RKO (cell line): ENCODE measurements at places on chromosomes 2 and 18.

GRCh38 chr2:101998896-101999789 lies 7.4 kb downstream of the IL1R2 start:
- no peak for DNase-seq

DNA sequence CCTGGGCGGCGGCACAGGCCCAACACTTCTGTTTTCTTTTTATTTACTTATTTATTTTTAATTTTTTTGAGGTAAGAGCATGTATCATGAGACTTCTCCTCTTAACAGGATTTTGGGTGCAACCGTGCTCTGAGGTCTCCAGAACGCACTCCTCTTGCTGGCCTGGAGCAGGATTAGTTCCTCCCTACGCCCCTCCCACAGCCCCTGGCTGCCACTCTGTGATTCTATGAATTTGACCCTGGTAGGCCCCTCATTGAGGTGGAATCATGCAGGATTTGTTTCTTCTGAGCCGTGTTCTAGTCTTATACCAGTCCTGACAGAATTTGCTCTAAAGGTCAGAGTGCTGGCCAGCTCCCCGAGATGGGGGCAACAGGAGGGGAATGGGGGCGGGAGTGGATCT lies 106.5 kb upstream of the HS6ST1 start:
- DNase-seq = no peak

DNA sequence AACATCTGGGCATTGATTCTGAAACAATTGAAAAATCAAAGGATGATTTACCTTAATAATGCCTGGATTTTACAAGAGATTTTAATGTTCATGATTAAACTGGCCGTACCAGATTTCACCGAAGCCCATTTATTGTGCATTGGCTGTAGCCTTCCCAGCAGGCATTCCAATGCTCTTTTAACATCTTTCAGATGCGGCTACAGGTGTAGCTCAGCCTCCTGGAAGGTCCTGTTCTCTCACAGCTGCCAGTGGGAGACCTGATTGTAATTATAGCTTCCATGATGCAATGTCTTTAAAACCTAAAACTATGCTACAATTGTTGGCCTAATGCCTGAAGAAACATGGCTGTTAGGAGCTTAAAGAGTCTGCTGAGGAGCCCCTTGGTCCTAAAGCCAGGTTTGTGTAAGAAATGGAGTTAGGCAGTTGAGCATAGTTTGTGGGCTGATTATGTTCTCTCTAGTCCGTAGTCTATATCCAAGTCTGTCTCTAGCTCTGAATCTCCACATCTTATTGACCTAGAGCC lies 147.4 kb downstream of the CERS6 start:
- DNase-seq = no peak

GRCh38 chr18:39058386-39059000 lies 1492.9 kb upstream of the CELF4 start:
- no peak for DNase-seq

DNA sequence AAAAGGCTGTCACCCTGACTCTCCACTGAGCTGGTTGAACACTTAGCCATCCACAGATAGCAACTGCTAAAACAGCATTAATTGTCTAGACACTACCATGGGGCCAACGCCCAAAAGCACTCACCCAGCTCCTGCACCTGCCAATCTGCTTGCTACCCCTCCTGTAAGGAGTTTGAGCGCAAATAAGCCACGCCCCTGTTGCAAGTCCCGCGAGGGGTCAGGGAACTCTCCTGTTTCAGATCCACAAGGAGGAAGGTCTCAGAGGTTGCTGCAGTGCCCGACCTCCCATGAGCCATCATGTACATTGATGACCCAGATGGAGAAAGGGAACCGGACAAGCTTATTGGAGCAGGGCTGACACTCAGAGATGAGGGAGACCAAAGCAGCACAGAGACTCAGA lies 106.8 kb downstream of the ZNF516 start:
- DNase-seq = no peak

DNA sequence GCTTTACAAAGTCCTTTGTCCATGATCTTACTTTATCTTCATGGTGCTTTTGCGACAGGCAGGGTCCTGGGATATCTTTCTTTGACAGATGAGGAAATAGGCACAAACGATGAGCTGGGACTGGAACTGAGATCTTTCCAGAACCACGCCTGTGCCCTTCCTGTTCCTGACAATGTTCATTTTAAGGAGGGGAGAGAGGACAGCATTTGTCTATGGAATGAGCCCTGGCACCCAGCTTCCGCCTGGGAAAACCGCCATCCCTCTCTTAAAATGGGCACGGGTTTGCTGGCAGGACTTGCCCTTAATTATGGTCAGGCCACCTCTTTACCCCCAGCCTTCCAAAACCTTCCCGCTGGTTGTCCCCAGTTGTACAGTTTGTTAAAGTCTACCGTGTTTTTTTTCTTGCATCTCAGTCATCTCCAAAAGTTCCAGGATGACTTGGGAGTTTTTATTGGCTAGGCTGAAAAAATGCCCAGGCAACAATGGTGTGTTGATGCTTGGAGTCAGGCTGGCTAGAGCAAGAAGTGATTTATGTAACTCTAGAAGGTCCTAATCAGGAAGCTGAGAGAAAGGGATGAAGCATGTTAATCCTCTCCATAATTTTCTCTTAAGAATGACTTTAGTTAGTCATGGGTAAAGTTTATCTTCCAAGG lies 264.9 kb upstream of the EPAS1 start:
- no peak for DNase-seq

GRCh38 chr2:106956879-106957278 lies 70.9 kb upstream of the ST6GAL2 start:
- DNase-seq = no peak

DNA sequence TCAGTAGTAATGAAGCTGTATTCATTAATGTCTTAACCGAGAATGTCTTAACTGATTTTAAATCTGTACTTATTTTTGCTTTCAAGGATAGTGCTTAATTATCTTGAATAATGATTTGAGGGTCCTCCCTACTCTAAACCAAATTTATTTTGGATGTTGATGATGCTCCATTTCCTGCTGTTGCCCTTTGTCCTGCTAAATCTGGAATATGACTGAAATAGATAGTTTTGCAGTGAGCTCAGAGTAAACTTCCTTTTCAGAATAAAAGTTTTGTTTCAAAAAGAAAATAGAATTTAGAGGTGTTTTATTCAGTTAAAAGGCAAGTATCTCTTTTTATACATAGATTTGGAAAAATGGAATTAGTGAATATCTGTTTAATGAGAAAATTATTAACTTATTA lies 8.1 kb downstream of the NBEAL1 start:
- DNase-seq = no peak

- DNase-seq = no peak
These were observed 117.1 kb upstream of the DTNA start for GRCh38 chr18:34592961-34593382.

DNA sequence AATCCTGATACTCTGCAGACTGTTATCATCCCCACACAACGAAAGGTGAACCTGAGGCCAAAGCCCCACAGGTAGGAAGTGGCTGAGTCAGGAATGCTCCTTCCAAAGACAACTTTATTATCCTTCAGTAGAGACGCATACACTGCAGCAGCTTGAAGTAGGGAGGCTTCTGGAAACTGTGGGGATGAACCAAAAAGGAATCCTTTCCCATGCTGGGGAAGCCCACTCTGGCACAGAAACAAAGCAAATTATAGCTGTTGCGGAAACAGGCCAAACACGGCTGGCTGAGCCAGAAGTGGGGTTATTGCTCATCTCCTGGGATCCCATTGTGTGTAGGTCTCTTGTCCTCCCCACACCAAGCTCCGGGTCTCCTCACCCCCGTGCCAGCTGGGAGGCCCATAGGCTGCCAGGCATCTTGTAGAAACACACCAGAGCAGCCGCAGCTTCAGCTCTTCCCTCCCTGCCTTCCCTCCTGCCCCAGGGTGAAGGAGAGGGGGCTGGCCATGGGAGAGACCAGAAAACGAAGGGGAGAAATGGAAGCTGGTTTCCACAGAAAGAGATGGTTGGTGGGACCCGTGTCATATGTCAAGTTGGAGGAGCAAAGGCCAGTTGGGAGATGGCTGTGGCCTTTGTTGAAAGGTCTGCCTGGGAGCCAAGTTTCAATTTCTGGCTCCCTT lies 176.9 kb upstream of the NABP1 start:
- no peak for DNase-seq

GRCh38 chr2:19774805-19775176 lies 127.0 kb downstream of the TTC32 start:
- no peak for DNase-seq

DNA sequence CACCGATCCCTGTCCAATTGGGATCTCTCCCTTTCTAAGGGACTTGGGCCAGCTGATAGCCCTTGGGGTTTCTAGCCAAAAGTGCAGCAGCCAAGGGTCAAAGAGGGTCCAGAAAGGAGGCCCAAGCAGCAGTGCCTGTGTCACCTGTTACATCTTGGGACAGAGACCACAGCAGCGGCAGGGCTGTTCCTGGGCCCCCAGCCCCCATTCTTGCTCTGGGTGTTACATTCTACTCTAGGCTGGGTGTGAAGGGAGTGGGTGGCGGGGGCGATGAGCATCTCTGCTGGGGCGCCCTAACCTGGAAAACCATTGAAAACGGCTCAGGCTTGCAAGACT lies 1.2 kb downstream of the PAX3 start:
- DNase-seq = no peak

- DNase-seq = no peak
These were observed 159.7 kb downstream of the SMAD7 start for GRCh38 chr18:48790869-48791635.

- no peak for DNase-seq
These were observed 162.5 kb downstream of the CCDC102B start for GRCh38 chr18:68960355-68960754.

DNA sequence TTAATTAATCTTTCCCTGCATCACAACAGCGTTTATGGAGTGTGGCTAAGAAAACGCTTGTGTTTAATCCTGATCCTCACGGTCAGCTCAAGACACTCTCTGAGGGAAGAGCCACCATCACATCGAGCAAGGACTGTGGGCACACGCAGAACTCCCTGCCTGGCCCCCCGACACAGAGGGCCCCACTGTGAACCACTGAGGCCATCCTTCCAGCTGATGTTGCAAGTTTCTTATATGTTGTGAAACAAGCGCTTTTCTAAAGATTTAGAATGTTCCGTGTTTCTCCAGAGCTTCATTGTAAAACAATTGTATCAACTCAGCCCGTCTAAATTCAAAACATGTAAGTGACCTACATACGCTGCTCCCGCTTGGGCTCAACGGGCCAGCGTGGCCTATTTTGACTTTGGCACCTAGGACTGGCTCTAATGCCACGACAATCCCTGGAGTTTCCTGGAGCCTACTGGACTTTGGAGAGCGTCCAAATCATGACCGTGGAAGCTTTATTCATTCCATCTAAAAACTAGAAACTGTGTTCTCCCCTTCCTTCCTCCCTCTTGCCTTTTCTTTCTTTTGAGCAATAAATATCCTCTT lies 34.9 kb downstream of the SERPINE2 start:
- DNase-seq = no peak

- peak; percentile 74 for DNase-seq
These were observed 83.9 kb downstream of the AAK1 start for GRCh38 chr2:69559442-69560146.

DNA sequence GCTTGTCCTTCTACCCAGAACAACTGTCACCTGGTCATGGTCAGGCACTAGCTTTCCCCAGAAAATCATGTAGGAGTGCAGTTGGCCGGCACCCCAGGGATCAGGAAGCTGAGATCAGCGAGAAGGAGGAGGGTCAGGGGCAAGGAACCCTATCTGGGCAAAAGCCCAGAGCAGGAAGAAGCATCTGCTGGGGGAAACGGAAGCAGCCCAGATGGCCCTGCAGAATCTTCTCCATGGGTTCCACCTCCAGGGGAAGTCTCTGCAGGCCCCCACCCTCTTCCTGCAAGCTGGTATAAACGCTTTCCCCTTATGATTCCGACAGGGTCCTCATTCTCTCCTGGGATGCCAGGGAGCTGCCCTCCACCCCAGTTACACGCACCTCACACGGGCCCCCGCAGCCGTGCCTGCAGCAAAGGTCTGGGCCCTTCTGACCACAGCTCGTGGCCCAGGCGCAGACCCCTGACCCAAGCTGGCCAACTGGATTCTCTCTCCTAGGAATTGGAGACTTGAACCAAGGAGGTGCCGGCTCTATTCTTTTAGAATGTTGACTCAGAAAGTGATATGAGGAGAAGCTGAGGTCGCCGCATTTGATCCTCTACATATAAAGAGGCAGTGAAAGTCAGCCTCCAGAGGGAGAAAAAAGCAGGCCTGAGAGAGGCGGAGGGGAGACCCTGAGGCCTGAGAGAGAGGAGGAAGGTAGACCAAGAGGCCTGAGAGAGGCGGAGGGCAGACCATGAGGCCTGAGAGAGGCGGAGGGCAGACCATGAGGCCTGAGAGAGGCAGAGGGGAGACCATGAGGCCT lies 71.0 kb downstream of the STPG4 start:
- DNase-seq = no peak

GRCh38 chr18:44742718-44743311 lies 62.1 kb downstream of the SETBP1 start:
- no peak for DNase-seq

DNA sequence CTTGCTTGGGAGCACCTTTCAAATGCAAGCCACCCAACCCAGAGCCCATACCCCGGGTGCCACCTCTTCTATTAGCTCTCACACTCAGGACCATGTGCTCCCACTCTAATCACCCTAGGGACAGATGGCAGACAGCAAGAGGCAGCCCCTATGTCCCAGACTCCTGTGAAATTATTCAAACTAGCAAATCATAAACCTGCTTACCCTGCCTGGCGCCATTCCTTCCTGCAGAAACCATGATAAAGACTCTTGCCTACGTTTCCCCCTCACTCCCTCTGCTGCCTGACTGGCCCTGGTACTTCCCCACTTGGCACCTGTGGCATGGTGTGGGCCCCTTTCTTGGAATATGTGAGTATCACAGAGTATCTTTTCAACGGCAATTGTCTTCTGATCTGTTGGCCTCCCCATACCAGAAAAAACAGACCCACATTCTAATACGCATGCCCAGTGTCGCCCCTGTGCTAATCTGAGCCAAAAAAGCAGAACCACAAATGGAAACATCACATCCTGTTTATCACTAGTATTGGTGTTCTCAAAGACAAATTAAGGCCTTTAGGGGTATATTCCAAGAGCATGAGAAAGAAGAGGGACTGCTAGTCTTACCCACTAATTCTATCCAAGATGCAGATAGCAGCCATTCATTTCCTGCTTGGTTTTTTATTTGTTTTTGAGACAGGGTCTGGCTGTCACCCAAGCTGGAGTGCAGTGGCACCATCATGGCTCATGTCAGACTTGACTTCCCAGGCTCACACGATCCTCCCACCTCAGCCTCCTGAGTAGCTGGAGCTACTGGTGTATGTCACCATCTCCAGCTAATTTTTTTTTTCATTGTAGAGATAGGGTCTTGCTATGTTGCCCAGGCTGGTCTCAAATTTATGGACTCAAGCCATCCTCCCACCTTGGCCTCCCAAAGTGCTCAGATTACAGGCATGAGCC lies 44.1 kb upstream of the TTC39C start:
- DNase-seq = no peak
